ENCODE measurements at places on chromosomes 13 and 19. TPM values are rescaled to one million over a fixed set of nuclear protein-coding genes. Genes with fewer than 3 reads are reported as not detected.

DNA sequence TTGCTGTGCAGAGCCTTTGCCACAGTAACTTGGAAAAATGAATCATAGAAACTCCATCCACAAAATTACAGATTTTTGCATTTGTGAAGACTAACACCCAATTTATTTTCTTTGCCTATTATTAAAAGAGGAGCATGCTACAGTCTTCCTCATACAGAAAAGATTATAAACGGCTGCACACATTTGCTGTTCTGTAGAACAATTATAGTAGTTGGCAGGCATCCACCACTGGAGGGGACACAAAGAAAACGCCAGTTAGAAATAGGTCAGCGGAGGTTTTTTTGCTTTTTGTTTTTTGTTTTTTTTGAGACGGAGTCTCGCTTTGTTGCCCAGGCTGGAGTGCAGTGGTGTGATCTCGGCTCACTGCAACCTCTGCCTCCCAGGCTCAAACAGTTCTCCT is 51.6 kb downstream of the SACS start:
- no peak for DNase-seq

DNA sequence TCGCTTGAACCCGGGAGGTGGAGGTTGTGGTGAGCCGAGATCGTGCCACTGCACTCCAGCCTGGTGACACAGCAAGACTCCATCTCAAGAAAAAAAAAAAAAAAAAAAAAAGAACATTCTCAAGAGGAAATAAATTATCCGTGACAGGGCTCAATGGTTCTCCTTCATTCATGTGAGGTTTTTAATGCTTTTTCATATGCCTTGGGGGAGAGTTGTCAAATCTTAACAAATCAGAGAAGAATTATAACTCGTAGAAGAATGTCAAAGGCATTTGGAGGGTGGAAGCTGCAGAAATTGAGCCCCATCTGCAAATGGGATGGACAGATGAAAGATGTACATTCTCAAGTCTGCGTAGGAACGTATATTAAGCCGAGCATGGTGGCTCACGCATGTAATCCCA is 34.9 kb upstream of the HOMER3 start:
- no peak for DNase-seq

DNA sequence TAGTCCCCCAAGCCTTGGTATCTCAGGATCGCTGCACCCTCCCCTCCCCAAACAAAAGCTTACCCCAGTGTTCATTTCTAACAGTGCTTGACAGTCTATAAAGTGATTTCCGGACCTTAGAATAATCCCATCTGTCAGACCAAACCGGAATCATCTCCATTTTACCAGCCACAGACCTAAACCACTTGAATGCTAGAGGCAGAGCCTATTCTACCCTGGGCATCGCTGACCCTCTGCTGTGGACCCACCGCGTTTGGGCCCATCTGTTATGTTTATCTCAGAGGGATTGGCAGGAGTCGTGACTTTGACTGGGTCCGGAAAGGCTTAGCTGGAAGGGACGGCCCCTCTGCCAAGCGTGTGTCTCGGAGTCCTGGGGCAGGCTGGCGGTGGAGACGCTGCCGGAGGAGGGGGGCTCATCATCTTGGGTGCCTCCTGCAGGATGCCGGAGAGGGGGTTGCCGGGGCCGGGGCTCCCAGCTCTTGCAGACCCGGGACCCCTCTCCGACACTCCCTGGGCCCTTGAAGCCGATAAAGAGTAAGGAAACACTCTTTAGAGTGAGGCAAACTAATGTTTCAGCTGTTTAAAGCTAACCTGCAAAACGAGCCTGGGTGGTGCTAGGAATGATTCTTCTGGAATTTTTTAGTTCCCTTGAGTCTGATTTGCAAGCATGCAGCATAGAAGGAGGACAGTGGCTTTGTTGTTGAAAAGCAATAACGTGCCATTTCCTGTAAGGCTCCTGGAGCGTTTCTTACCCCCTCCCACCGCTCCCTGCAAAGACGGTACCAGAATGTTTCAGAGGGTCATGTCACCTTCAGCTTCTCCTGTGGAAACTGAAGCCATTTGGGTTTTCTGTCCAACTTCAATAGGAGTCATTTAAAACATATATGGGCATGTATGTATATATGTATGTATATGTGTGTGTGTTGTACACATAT is 1.3 kb downstream of the SLC25A42 start:
- DNase-seq: no peak

DNA sequence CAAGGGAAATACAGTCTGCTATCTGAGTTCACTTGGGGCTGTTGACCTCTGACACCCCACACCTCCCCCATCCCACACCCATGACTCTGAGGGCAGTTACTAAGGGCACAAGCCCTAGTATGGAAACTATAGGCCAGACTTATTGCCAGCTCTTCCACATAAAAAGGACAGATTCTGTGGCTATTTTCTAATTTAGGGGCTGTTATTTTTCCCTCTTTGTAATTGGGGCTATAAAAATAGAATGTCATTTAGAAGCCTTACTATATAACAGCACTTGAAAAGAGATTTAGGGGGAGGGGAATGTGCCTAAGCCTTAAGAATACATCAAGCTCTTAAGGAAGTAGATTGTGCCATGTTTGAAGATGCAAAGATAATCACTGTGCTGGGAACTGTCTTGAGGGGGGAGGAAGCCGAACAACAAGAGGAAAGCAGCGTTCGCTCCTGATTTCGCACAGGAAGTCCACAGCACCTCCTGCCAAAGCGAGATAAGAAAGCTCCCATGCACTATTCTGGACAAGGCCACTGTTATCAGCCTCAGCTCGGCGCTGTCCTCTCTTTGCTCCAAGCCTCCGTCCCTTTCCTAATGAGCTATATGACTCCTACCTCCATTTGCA is 86.6 kb downstream of the FLT1 start:
- DNase-seq: no peak

DNA sequence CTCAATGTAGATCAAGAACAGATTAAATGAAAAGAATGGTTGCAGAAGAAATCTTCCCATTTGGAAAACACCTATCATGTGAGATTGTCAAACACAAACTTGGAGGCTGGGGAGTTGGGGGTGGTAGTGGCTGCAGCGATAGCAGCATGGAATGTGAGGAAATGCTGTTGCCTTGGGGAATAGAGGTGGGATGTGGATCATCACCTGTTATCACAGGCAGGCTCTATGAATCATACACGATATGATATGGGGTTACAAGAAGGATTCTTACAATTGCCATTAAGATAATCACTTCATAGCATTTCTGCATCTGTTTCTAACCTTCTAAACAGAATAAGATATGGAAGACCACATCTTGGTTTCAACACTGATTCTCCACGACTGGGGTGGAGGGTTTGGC is 88.7 kb downstream of the RNASEH2B start:
- no peak for DNase-seq

GRCh38 chr13:40024967-40025714 is 369.7 kb downstream of the COG6 start:
- no peak for DNase-seq

GRCh38 chr19:17209126-17210036 is 5.8 kb upstream of the USE1 start:
- no peak for DNase-seq

GRCh38 chr13:37118016-37118415 is 12.6 kb upstream of the CSNK1A1L start:
- no peak for DNase-seq

DNA sequence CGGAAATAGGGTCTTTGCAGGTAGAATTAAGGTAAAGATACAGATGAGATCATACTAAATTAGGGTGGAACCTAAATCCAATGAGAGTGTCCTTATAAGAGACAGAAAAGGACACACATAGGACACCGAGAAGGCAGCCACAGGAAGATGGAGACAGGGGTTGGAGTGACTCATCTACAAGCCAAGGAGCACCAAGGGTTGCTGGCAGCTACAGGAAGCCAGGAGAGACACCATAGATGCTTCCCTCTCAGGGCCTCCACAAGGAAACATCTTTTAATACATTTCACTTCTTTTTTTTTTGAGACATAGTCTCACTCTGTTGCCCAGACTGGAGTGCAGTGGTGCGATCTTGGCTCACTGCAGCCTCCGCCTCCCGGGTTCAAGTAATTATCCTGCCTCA is 10.1 kb downstream of the TMEM143 start:
- DNase-seq: no peak

DNA sequence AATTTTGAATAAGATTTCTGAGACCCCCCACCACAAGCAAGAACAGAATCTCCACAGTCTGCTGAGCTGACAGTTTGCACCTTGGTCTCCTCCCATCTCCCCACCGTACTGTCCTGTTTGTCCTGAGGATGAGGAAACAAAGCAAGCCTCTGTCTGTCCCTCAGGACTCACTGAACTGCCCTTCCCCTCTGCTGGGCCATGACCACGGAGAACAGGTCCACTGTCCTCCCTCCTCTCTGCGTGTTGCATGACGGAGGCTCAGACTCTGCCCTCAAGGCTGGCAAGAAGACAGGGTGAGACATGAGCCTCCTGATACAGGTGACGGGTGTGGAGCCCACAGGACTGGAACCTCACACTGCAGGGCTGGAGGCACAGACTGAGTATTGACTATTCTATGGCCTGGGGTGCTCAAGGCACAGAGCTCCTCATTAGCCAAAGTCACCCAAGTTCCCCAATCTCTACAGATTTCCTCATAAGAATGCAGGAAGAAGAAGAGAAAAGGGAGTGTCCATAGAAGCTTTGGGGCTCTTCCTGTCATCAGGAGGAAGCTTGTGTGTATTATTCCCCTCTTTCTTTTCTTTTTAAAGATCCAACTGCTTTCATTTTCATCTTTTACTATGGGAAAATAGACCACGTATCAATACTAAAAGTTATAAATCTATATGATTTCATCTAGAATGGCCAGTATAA is 22.4 kb upstream of the RGCC start:
- no peak for DNase-seq

DNA sequence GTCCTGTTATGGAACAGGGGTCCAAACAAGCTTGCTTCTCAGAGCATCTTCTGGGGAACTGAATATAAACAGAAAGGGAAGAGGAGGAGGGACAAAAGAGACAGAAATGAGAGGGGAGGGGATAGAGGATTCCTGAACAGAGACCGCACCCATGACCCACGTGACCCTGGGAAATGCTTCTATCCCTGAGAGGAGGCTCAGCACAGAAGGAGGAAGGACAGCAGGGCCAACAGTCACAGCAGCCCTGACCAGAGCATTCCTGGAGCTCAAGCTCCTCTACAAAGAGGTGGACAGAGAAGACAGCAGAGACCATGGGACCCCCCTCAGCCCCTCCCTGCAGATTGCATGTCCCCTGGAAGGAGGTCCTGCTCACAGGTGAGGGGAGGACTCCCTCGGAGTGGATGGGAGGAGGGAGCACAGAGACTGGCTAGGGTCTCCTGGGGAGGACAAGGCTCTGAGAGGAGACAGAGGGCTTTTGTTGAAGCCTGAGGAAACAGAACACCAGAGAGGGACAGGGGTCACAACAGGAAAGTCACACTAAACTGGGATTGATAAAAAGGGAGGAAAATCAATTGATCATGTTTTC is at the start of gene CEACAM6:
Gene CEACAM6, plus strand, starts transcription at position 203 of the 586 bp plus-strand sequence. Its CDS starts 109 bp downstream, at position 312.
- no peak for DNase-seq

- no peak for DNase-seq
Measured at GRCh38 chr13:101398920-101399319, 17.4 kb downstream of the NALCN start.

DNA sequence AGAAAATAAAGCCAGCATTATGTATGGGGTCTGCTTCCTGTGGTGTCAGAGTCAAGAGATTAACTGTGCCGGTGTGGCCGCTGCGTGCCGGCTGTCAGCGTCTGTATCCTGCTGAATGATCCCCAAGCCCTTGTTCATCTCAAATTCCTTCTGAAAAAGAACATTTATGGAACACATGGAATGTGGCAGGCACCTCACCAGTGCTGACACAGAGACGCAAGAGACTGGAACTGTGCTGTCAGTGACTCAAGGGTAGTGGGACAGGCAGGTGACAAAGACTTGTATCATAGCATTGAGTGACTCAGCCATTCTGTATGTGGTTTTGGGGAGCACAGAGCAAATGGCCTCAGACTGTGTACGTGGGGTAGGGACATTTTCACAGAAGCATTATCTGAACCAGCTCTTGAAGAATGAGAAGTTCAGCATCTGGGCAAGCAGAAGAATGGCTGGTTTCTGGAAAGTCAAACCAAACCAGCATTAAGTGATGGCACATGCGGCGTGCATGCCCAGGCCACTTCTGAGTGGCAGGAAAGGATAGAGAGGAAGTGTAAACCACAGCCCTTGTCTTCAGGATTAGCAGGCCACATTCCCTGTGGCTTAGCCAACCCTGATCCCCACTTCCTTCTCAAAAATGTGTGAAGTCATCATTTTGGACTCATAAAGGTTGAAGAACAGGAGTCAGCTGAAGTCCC is 54.0 kb upstream of the IRS2 start:
- DNase-seq: no peak

- peak; percentile 39 for DNase-seq
Measured at GRCh38 chr19:11092181-11092538, 2.9 kb downstream of the LDLR start.

DNA sequence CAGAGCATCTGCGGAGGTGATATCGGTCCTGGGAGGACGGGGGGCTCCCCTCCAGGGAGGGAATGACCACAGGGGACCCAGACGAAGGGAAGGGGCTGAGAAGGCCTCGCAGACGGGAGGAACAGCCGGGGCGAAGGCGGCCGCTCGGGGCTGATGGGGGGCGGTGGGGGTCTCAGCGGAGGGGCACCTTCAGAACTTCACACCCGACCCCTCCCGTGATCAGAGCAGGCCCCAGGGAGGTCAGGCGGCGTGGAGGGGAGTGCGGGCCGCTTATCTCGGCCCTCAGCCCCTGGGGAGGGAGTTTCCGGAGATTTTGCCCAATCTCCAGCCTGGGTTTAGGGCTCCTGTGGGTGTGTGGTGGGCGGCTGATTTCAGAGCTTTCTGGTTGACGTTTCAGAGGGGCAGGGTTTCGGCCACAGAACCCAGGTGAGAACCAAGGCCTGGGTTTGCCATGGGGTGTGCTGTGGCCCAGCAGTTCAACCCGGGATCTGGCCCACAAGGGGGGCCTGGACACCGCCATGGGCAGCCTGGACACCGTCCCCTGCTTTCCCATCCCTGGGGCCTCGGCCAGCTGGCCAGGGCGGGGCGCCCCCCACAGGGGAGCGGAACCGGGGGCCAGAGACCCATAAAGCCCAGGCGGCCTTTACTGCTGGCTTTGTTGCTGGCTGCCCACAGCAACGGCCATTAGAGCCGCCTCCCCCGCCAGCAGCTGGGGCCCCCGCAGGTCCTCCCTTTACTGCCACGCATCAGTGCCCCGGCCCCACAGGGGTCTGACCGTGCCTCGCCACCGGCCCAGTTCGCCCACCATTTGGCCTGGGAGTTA is 29.0 kb downstream of the ARID3A start:
- DNase-seq: no peak

GRCh38 chr13:94313321-94313910 is 166.1 kb downstream of the DCT start:
- no peak for DNase-seq

Gene EPSTI1
- total RNA-seq: 4.5 TPM

Gene GPR183
- total RNA-seq: 61.5 TPM

Gene CGB7
- not detected for total RNA-seq

Gene FCER2
- total RNA-seq: 0.96 TPM

Gene ZNF154
- total RNA-seq: 6.5 TPM

Gene RASAL3
- 120 TPM for total RNA-seq

Gene GNG8
- total RNA-seq: 9.0 TPM

Gene ZNF506
- 28.3 TPM for total RNA-seq

Gene MEIS3
- total RNA-seq: not detected
